BE2C (cell line): ENCODE measurements at places on chromosomes 2 and 18.

DNA sequence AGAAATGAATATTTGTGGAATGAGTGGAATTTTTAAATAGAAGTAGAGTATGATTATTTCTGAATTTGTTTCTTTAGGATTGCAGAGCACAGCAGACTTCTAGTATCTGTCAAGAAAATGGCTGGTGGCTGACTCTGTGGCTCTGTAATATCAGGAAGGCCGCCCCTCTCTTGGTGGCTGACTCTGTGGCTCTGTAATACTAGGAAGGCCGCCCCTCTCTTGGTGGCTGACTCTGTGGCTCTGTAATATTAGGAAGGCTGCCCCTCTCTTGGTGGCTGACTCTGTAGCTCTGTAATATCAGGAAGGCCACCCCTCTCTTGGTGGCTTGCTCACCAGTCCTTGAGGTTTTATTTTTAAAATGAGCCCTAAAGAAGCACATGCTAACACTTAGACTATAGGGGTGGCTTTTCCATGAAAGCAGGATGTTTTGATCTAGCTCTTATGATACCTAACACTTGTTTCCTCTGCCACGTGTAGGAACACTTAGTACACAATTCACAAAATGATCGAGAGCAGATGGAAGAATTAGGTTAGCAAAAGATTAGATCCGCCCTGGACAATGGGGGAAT, 85.1 kb upstream of the TTC39C start:
- DNase-seq: no peak

DNA sequence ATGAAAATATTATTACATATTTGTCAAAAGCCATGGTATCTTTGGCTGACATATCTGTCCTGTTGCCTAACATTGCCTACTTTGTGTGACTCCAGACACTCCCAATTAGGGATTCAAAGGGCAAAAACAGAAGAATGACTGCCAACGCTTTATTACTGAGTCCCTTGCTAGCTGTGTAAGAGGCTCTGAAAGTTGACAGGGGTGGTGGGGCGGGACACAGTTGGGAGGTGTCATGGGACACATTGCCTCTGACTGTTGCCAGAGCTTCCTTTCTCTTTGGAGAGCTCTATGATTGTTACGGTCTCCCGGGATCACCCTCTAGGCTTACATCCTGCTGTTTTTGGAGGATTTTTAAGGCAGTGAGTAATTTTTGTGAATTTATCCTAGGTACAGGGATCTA, 249.6 kb upstream of the ACVR2A start:
- DNase-seq: no peak

- no peak for DNase-seq
Observed at GRCh38 chr2:105641389-105641811, 103.3 kb upstream of the NCK2 start.

DNA sequence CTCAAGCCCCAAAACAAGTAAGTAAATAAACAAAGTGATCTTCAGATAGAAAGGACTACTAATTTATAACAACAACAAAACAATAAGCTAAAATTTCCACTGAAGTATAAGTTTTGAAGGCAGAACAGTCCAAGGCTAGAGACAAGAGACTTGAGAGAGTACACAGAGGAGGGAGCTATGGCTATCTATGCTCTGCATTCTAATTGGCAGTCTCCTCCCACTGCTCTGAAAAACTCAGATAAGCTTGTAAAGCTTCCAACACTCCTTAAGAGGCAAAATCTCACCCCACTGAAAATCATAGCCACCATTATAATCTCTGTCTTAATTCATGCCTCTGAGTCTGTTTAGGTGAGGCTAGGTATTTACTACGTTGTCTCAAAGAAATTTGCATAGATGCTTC, 714.6 kb upstream of the LRATD1 start:
- DNase-seq: no peak

- no peak for DNase-seq
Observed at GRCh38 chr18:63315131-63315662, 4.4 kb downstream of the BCL2 start.

DNA sequence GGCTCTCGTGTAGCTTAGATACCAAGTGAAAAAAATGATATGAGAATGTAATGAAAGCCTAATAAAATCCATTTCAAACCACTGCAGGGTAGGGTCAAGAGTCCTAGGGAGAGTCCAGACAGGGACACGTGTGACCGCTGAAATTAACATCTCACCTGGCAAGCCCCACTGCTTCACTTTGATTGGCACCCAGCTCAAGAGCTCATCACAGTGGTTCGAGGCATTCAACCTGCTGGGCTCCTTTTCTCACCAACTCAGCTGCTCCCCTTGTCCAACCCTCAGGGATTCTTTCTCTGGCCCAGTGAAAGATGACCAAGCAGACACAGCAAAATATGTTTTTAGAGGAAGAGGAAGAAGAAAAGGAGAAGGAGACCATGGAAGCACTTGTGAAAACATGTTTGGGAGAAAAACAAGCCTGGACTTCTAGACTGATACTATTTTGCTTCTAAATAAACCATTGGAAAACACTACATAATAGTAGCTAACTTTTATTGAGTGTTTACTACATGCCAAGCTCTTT, 49.2 kb upstream of the CREB1 start:
- no peak for DNase-seq

DNA sequence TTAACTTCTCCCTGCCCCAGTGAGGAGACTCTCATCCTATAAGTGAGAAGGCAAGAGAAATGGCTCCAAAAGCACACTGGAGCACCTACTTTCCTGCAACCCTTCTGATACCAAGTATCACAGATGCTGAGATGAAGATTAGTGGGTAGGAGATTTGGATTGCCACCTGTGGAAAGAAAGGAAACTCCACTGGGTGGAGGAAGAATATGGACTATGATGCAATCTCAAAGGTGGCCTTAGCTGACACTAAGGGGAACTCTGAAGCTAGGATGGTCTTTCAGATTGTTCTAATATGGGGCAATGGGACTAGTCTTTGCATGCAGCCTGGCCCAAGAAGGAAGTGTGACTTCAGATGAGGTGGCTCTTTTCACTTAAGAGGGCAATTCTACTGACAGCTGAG, 21.6 kb downstream of the PRKRA start:
- DNase-seq: no peak
